ENCODE measurements at places on chromosomes 6 and 20. TPM values are rescaled to one million over a fixed set of nuclear protein-coding genes. Genes with fewer than 3 reads are reported as not detected.
A peak's percentile ranks its signal among the peaks of the same experiment; 100 is the strongest.

SLC52A3 gene
- total RNA-seq: not detected

HDDC2 gene
- 61.7 TPM for total RNA-seq

BTN1A1 gene
- not detected for total RNA-seq

GTSF1L gene
- total RNA-seq: not detected

SRSF12 gene
- total RNA-seq: not detected

CCM2L gene
- total RNA-seq: not detected

DNA sequence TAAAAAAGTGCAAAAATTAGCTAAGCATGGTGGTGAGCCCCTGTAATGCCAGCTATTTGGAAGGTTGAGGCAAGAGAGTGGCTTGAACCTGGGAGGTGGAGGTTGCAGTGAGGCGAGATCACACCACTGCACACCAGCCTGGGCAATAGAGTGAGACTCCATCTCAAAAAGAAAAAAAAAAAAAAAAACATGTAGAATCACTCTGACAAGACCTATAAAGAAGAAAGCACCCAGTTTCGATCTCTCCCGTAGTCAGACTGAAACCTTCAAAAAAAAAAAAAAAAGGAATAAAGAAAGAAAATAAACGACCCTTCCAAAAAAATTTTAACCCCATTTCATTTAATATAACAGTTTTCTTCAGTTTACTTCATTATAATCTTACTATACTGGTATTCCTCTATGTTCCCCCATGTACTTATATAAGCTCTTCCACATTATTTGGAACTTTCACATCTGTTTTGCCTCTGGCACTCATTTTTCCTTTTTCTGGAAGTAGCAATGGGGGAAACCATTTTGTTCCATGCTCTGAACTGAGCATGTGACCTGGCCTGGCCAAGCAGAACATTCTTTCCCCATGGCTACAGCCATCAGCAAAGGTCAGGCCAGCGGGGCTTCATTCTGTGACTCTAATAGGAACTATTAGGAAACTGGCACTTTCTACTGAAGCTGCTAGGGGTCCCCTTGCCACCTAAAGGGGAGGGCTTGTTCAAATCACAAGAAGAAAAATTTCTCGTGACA is 9.6 kb downstream of the SLC18B1 start:
- no peak for DNase-seq

GRCh38 chr6:10194816-10195672 is 219.8 kb downstream of the TFAP2A start:
- DNase-seq: no peak

DNA sequence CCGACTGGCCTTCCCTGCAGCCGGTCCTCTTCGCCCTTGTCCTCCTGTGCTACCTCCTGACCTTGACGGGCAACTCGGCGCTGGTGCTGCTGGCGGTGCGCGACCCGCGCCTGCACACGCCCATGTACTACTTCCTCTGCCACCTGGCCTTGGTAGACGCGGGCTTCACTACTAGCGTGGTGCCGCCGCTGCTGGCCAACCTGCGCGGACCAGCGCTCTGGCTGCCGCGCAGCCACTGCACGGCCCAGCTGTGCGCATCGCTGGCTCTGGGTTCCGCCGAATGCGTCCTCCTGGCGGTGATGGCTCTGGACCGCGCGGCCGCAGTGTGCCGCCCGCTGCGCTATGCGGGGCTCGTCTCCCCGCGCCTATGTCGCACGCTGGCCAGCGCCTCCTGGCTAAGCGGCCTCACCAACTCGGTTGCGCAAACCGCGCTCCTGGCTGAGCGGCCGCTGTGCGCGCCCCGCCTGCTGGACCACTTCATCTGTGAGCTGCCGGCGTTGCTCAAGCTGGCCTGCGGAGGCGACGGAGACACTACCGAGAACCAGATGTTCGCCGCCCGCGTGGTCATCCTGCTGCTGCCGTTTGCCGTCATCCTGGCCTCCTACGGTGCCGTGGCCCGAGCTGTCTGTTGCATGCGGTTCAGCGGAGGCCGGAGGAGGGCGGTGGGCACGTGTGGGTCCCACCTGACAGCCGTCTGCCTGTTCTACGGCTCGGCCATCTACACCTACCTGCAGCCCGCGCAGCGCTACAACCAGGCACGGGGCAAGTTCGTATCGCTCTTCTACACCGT is 6.1 kb downstream of the UBD start:
- peak; percentile 29 for DNase-seq

GRCh38 chr6:44264154-44265006 is 971 bp downstream of the NFKBIE start:
- peak; percentile 57 for DNase-seq

- DNase-seq: no peak
Measured at GRCh38 chr20:19176470-19177052, 35.9 kb upstream of the SLC24A3 start.
